Stimulated activated CD8-positive, alpha-beta memory T cell treated with anti-CD3 and anti-CD28 coated beads, Interleukin-15, amount 100 ng/mL, for 48 hours (primary cell): ENCODE measurements at places on chromosomes 11 and 22.

DNA sequence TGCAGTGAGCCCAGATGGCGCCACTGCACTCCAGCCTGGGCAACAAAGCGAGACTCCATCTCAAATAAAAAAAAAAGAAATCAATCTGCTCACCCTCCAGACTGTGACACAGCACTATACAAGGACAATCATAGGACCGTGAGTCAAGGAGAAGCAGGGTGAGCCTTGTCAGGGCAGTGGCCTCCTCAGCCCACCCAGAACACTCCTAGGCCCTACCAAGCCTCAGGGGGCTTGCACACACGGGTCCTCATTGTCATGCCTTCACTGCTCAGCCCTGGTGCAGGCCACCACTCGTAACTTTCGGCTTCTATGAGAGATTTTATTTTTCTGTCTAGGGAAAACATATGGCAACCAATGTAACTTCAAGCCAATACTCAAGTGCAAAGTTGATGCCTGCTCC is 35.8 kb downstream of the DGCR2 start:
- no peak for DNase-seq

DNA sequence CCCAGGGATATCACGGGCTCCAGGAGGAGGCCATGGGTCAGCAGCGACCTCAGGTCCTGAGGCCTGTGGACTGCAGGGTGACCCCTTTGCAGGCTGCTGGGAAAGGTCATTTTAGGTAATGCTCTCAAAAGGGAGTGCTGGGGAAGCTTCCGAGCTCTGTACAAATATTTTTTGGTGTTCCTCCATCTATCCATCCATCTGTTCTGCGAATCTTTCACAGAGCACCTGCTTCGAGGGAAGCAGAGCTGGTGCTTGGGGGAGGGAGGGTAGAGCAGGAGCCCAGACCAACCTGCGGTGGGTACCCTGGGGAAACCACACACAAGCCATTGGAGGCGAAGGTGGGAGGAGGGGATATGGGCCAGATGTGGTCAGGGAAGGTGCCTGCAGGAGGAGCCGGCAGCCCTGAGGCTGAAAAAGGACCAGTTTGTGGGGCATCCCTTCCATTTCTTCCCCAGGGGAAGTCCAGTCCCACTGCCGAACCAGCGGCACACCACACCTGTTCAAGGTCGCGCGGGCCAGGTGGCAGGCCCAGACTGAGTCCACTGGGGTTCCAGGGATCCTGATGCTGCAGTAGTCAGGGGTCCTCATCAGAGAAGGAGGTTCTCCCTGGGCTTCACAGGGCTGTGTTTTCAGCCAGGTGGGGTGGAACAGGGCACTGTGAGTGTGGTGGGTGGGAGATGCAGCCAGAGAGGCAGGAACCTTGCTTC is 13.1 kb downstream of the GNAZ start:
- DNase-seq, result no peak

- DNase-seq, result no peak
These were observed 46.2 kb downstream of the MACROD1 start for GRCh38 chr11:64119700-64120099.

DNA sequence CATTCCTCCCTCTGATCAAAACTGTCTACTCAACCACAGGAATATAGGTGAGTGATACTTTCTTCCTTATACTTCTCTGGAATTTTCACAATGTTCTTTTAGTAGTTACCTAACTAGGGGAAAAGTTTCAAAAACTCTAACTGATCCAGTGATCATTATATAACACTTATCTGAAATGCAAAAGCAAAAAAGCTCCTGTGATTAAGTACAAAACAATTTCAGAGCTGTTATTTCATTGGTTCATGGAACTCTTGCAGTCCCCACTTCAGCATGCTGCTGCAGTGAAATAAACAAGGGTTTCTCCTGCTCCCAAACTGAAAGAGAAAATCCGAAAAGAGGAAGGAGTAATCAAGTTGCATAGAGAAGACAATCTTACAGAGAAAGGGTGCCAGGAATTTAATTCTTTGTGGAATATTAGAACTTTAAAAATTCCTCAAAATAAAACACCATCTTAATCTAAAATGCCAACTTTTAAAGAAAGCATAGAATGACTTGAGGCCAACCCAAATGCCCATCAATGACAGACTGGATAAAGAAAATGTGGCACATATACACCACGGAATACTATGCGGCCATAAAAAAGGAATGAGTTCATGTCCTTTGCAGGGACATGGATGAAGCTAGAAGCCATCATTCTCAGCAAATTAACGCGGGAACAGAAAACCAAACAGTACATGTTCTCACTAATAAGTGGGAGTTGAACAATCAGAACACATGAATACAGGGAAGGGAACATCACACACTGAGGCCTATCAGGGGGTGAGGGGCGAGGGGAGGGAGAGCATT is 20.3 kb downstream of the PPP2R1B start:
- no peak for DNase-seq

- no peak for DNase-seq
These were observed 70.4 kb downstream of the IGLL1 start for GRCh38 chr22:23509571-23510302.

DNA sequence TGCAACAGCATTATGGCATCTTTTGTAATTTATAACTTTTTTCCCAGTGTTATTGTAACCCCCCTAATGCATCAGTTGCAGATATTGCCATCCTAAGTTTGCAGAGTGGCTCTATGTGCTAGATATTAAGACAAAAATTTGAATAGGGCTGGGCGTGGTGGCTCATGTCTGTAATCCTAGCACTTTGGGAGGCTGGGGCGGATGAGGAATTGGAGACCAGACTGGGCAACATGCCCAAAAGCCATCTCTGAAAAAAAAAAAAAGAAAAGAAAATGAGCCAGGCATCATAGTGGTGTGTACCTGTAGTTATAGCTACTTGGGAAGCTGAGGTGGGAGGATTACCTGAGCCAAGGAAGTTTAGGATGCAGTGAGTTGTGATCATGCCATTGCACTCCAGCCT is 50.1 kb upstream of the MUC15 start:
- no peak for DNase-seq

- DNase-seq, result no peak
These were observed 2.1 kb downstream of the ARHGEF12 start for GRCh38 chr11:120338107-120338933.

DNA sequence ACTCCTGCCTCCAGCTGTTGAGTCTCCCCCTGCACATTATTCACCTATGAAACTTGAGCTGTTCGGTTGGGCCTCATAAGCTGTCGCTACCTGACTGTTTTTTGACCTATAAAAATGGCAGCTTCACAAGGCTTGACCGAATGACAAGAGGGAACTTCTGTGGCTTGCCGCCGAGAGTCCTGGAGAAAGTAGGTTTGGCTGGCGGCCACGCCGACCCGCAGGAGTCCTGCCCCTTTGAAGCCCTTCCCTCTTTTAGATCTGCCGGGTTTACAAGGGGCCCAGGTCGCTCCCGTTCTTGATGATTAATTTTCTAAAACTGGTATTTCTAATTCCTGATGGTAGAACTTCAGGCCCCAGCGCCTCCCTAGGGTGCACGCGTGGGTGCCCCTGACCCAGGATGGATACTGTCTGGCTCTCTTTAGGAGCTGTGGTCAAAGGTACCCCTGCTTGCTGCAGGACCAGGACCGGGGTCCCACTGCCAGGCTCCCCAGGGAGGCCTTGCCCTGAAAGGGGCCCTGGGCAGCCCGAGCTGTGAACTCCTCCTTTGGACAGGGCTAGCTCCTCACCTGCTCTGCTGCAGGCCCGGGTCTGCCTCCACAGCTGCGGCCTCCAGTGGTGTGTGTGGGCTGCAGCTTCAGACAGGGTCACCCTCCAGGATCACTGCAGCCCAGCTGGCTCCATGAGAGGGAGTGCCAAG is 171.8 kb downstream of the CTTN start:
- DNase-seq, result no peak

DNA sequence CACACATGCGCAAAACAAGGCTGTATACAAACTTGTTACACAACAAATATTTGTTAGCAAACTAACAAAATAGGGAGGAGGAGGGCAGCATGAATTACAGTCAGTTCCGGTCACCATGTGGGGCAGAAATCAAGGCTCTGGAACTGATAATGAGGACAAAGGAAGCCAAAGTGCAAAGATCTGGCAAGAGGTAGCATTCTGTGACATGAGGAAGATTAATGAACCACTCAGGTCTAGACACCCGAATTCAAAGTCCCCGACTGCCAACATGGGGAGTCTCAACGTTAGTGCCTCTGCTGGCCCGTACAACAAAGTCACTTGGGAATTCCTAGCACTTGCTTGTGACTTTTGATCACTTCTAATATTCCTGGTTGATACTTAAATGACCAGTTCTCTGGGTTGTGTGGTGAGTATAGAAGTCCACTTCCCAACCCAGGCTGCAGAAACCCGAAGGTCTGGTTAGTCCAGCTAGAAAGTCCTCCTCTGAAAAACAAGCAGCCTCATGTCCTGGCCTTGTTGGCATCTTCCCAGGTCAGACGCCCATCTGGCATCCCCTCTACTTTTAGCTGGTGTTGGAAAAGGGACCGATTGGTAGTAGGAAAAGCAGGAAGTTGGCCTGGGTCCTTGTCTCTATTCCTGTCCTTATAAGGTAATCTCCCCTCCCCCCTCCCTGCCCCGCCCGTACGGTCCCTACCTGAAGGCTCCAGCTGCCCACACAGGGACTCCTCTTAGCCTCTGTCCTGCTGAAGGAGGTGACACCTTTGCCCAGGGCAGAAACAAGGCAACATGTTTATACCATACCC is 1.6 kb downstream of the SUN2 start:
- no peak for DNase-seq

GRCh38 chr11:87739261-87739660 is 436.0 kb downstream of the RAB38 start:
- no peak for DNase-seq

DNA sequence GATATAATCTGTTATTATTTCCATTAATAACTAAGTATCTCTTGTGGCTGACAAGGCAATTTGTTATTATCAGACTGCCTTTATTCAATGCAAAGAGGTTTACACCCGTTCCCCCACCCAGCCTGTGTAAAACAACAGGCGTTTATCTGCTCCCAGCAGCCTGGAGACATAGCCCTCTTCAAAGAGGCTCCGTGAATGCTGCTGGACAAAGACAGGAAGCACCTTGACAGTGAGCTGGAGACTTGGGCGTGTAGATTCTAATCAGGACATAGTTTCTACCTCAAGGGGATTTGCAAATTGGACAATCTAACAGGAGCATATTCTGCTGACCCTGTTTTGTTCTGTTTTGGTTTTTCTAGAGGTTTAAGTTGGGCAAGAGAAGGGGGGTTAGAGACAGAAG is 733.0 kb upstream of the KIRREL3 start:
- DNase-seq, result no peak

- no peak for DNase-seq
These were observed 6.8 kb upstream of the INSC start for GRCh38 chr11:15107730-15108515.

- no peak for DNase-seq
These were observed 281.5 kb upstream of the NARS2 start for GRCh38 chr11:78856211-78856610.

DNA sequence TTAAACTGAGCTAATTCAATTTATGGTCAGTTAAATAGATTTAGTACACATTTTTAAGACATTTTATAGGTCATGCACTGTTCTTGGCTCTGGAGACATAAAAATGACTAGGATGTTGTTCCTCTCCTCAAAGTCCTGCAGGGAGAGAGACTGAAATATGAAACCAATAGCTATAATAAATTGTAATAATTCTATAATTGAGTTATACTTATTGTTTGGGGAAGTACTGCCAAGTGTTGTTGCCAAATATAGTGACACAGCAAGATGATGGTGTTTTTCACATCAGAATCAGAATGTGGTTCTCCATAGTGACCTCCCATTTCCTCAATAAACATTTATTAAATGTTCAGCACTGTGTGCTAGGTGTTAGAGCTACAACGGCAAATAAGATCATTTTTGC is 470.6 kb downstream of the NTM start:
- DNase-seq, result no peak

- DNase-seq, result no peak
These were observed 936.5 kb downstream of the TBC1D22A start for GRCh38 chr22:47698906-47699305.

- DNase-seq, result no peak
These were observed 18.3 kb downstream of the AMOTL1 start for GRCh38 chr11:94786264-94787126.

DNA sequence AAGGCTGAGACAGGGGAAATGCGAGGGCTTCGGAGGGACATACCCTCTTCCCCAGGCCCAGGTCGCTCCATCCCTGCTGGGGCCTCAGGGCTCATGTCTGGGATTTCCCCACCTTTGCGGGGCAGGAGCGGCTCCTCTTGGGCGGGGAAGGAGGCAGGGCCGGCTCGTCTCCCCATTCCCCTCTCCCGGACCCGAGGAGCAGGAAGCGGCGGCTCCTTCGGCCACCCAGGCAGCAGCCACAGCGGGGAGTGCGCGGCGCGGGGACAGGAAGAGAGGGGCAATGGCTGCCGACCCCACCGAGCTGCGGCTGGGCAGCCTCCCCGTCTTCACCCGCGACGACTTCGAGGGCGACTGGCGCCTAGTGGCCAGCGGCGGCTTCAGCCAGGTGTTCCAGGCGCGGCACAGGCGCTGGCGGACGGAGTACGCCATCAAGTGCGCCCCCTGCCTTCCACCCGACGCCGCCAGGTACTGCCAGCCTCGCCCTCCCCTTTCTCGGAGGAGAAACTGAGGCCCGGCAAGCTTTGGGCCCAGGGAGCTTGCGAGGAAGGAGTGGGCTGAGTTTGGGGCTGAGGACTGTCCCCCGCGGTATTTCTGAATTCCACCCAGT is at the start of gene ANKK1:
Gene ANKK1 (plus strand): TSS at position 175 of the 607 bp plus-strand sequence. CDS start 106 bp downstream, at position 281.
- DNase-seq, result no peak

GRCh38 chr11:46381048-46381818 is at the start of gene MDK:
TSS of gene MDK (plus strand) at chr11:46381669. CDS start at chr11:46382058, 389 bp downstream.
- DNase-seq, result no peak

- no peak for DNase-seq
These were observed 108.0 kb upstream of the CADM1 start for GRCh38 chr11:115612046-115612730.

DNA sequence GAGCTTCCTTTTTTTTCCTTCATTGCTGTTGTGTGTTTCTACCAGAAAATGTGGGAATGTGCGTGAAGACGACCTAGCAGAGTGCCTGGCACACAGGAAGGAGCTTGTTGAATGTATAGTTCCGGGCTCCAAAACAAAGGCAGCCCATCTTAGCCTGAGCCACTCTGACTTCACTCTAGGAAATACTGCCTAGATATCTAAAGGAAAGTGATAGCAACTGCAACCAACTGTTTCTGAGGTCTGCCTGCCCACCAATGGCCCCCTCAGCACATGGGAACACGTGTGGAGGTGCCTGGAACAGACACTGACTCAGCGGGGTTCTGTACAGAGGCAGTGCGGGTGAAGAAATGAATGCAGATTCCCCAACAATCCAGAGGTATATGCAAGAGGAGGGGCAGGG is 14.7 kb upstream of the XBP1 start:
- no peak for DNase-seq

GRCh38 chr22:23213022-23213555 is 32.8 kb downstream of the BCR start:
- DNase-seq, result no peak

GRCh38 chr22:39598017-39598965 is 27.7 kb downstream of the CACNA1I start:
- DNase-seq, result peak; percentile 59

DNA sequence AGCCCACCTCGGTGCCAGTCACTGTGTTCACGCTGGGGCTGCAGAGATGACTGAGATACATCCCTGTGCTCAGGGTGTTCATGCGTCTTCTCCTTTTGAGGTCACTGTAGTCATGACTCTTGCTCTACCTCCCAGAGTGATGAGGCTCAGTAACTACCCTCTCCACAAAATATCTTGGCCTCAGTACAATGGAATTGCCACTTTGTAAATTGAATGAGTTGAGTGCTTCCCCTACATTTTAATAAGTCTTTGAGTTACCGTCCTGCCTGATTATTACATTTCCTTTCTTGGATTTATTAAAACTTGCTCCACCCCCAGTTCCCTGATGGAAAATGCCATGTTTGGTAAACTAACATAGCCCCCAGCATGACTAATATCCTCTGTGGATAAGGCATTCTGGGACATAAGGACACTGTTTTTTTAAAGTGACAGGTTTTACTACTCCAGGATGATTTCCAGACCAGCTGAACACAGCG is 15.9 kb downstream of the PRSS23 start:
- no peak for DNase-seq
